ENCODE measurements at places on chromosomes 12 and 14.

DNA sequence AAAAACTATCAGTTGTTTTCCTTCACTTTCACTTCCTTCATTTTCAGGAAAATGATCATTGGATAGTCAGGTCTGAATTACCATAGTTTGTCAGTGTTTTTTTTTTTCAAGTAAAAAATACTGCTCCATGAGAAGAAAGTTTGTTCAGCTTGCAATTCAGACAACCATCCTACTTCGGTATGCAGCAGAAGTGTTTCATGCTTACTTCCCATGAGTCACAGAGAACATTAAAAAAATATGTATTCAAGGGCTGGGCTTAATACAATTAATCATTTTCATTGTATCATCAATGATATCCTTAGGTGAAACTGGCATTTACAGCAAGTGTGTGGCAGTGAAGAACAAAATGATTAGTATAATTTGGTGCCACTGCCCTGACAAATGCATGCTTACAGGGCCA, 21.6 kb downstream of the PYM1 start:
- H3K27me3 ChIP-seq, result no peaks in the 10 kb centered on the region
- H3K27ac ChIP-seq, result no peak overlapping the region
- no peak for DNase-seq
- peaks cover 24% of the 10 kb centered on the region for H3K4me1 ChIP-seq

DNA sequence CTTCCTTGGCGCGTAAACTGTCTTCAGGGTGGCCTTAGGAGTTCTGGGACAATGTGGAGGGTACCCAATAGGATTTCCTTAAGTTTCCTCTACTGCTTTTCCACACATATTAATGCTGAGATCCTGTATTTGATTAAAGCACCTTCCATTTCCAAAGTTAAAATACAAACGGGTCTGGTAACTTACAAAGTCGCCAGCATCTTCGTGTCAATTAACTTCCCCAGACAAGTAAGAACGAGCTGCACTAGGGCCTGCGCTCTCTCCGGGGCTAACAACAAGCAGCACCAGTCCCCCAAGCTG, 130.9 kb downstream of the NDUFA12 start:
- H3K4me3 ChIP-seq, result no peak overlapping the region
- H3K4me1 ChIP-seq, result peaks cover 15% of the 10 kb centered on the region
- no peaks in the 10 kb centered on the region for H3K36me3 ChIP-seq
- H3K27ac ChIP-seq, result no peak overlapping the region

GRCh38 chr14:102445641-102446040, 63.9 kb downstream of the ANKRD9 start:
- peaks cover 54% of the 10 kb centered on the region for H3K36me3 ChIP-seq
- no peak for DNase-seq
- H3K4me3 ChIP-seq, result no peak overlapping the region
- no peak overlapping the region for H3K27ac ChIP-seq

DNA sequence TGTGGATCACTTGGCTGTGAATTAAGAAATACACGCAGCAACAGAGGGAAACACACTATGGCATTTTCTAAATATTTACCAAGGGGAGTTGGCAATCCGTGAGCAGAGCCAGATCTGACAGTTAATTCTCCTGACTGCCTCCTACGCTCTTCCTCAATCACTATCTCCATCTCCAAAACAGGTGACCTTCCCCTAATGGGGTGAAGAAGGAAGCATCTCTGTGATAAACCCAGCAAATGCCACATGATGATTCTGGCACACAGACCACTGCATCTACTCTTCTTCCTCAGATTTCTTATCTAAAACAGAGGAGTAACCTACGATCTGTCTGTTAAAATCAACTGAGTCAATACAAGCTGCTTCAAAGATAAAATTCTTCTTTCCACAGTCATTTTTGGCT, 4.4 kb downstream of the SPTB start:
- H3K27me3 ChIP-seq, result peaks cover 8% of the 10 kb centered on the region
- H3K4me1 ChIP-seq, result peaks cover 14% of the 10 kb centered on the region
- H3K27ac ChIP-seq, result no peak overlapping the region
- no peak for DNase-seq
- H3K4me3 ChIP-seq, result no peak overlapping the region

DNA sequence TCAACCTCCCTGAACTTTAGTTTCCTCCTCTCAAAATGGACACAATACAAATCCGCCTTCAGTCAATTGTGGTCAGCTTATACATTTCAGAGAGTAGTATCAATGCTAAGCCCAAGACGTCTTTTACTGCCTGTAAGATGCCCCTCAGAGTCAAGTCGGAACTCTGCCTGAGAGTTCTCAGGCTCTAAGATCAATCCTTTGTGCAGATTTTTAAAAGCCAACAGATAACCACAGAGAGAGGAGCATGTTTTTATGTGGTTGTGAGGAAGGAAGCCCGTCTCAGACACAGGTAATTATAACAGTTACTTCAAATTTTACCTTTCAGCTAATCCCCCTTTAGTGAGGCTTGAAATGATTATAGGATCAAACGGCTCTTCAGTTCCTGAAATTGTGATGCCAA, 91.6 kb downstream of the HELB start:
- H3K27me3 ChIP-seq, result no peaks in the 10 kb centered on the region
- no peaks in the 10 kb centered on the region for H3K36me3 ChIP-seq
- DNase-seq, result no peak
- H3K27ac ChIP-seq, result no peak overlapping the region
- H3K4me1 ChIP-seq, result no peaks in the 10 kb centered on the region

Measured in adrenal gland (tissue), 19 donors.